Fibroblast of gingiva (primary cell): ENCODE measurements at places on chromosomes 2 and 18.

- DNase-seq = no peak
Observed at GRCh38 chr2:231462729-231463465, 1.4 kb downstream of the NCL start.

- no peak for DNase-seq
Observed at GRCh38 chr2:211203986-211204385, 647.6 kb downstream of the CPS1 start.

GRCh38 chr2:53519918-53520841 is 247.4 kb upstream of the CHAC2 start:
- DNase-seq = no peak

GRCh38 chr2:43127941-43128558 is 98.4 kb downstream of the ZFP36L2 start:
- DNase-seq = no peak
